ENCODE measurements at places on chromosomes 4 and X. TPM values are rescaled to one million over a fixed set of nuclear protein-coding genes. Genes with fewer than 3 reads are reported as not detected.

AMBN gene
- not detected for total RNA-seq

KDM5C gene
- total RNA-seq: 110 TPM

RAB39B gene
- total RNA-seq: 0.09 TPM

AMOT gene
- 22.3 TPM for total RNA-seq

JAKMIP1 gene
- total RNA-seq: 0.37 TPM

ZXDB gene
- 7.5 TPM for total RNA-seq

NXF3 gene
- total RNA-seq: 1.0 TPM

Measured in left colon (tissue), 2 donors.